GM23248 (cell line): ENCODE measurements at places on chromosomes 5 and 9. TPM values are rescaled to one million over a fixed set of nuclear protein-coding genes. Genes with fewer than 3 reads are reported as not detected.

DNA sequence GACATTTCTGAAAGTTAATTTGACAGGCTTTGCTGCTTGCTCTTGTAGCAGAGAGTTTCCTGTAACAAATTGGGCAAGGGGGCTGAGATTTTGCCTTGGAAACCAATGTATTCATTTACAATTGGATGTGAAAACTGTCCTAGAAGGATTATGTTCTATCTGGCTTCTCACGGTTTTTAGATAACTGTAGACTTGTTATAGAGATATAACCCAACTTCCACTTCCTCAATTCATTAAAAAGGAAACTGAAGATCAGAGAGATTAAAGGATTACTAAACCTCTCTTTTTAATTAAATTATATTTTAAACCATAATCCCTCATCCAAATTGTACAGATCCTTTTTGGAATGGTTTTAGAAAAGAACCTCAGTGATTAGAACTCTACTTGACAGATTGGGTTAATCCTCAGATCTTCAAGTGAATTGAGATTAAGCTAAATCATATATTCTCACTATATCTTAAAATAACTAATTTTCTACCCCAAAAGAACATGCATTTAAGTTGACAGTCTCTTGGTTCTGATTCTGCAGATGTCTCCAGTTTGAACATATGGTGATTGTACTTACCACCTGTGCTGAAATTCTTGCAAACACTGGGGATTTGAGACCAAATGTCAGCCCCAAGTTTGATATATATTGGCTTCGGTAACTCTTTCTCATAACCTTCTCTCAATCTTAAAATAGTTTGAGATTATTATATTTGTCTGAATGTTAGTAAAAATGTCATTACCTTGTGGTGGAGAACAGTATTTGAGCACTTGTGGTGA is 130.1 kb upstream of the C9orf72 start:
- H3K4me3 ChIP-seq, result no peak overlapping the region
- no peaks in the 10 kb centered on the region for H3K36me3 ChIP-seq
- no peak overlapping the region for H3K27ac ChIP-seq
- H3K4me1 ChIP-seq, result no peaks in the 10 kb centered on the region

TLR4 gene
- 11.9 and 13.8 TPM in 2 replicates for total RNA-seq

GRCh38 chr5:139646912-139647505 is 1.1 kb upstream of the CXXC5 start:
- DNase-seq, result no peak
- H3K27ac ChIP-seq, result no peak overlapping the region
- no peaks in the 10 kb centered on the region for H3K36me3 ChIP-seq
- H3K4me1 ChIP-seq, result peaks cover 12% of the 10 kb centered on the region; the same call in 1 of the 2 replicates

C5orf58 gene
- not detected in 2 replicates for total RNA-seq

DNA sequence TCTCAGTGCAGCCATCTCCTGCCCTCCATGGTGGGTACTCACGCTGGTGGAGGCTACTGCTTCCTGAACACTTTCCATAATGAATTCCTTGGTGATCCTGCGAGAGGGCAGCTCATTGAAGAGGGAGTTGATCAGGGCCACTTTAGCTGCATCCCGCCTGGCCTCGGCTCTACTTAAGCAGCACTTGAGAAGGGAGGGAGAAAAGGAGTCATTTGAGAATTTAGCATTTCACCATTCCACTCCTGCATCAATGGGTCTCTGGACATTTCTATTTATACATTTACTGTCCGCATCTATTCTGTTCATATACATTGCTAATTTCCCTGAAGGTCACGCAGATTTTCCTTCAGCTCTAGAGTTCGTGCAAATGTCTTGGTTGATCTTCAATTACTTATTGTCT is 35.1 kb downstream of the LIX1 start:
- DNase-seq, result no peak
- no peak overlapping the region for H3K27ac ChIP-seq
- H3K4me1 ChIP-seq, result no peaks in the 10 kb centered on the region
- no peaks in the 10 kb centered on the region for H3K36me3 ChIP-seq
- no peak overlapping the region for H3K4me3 ChIP-seq
- peaks cover 14% of the 10 kb centered on the region; the same call in 1 of the 2 replicates for H3K27me3 ChIP-seq

GRIN1 gene
- total RNA-seq, result 0.76 TPM in 1 of 2 replicates, not detected in the other

PCDHGA3 gene
- total RNA-seq, result 7.5 and 7.6 TPM in 2 replicates

DNA sequence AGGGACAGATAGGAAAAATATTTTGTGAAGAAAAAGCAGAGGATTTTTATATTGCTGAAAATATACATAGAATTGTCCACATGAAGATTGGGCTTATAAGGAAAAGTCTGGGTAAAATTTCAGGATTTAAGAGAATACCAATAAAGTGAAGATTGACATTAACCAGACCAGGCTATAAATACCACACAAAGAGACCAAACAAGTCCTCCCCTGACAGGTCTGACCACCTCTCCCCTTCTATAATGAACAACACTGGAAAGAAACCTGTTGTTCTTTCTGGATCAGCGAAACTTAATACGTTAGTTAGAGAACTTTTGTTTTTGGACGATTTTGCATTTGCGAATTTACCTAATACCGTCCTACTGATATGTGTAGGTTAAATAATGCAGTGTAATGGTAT is 138.3 kb downstream of the ISL1 start:
- no peaks in the 10 kb centered on the region for H3K36me3 ChIP-seq
- no peaks in the 10 kb centered on the region for H3K4me1 ChIP-seq
- H3K4me3 ChIP-seq, result no peak overlapping the region
- H3K27me3 ChIP-seq, result no peaks in the 10 kb centered on the region
- no peak for DNase-seq

DNA sequence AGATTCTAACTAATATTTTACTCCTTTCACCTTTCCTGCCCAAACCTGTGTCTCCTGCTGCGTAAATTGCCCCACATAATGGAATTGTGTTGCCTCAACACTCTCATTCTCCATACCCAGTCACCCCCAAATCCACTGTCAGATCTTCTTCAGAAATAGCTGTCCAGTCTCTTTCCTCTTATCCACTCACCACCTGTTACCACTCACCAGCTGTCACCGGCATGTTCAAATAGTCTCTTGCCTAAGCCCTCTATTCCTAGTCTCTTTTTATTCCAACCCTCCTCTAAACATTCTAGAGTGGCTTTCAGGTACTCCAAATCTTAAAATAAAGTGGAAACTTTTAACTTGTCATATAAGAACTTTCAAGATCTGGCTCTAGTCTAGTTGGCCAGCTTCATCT is 262.0 kb upstream of the FBXL7 start:
- H3K4me1 ChIP-seq, result peaks cover 6% of the 10 kb centered on the region; the same call in 1 of the 2 replicates
- DNase-seq, result no peak
- no peak overlapping the region for H3K27ac ChIP-seq
- H3K27me3 ChIP-seq, result no peaks in the 10 kb centered on the region
- no peaks in the 10 kb centered on the region for H3K36me3 ChIP-seq

DNA sequence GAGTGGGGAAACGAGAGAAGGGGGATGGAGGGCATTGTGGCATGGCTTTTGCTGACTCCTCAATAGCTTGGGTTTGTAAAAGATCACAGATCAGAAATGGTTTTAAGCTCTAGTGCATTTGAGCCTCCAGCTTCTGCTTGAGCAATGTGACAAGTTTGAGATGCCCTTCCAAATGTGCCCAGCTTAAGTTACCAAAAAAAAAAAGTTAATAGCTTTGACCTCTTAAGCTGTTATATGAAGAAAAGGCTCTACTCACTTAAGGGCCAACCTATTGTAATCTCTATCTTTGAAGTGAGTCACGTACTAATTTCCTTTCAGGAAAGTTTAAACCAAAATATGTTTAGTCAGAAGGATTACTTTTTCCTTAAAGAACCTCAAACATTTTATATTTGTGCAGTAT is 428.8 kb upstream of the ACTBL2 start:
- no peaks in the 10 kb centered on the region for H3K36me3 ChIP-seq
- H3K4me3 ChIP-seq, result no peak overlapping the region
- no peak for DNase-seq
- no peaks in the 10 kb centered on the region for H3K4me1 ChIP-seq
- no peak overlapping the region for H3K27ac ChIP-seq

PRSS3 gene
- total RNA-seq, result 15.1 and 30.7 TPM in 2 replicates

KCNMB1 gene
- not detected in 2 replicates for total RNA-seq

GRCh38 chr5:67453111-67453905 is 256.7 kb upstream of the CD180 start:
- H3K36me3 ChIP-seq, result no peaks in the 10 kb centered on the region
- no peaks in the 10 kb centered on the region for H3K27me3 ChIP-seq
- H3K4me1 ChIP-seq, result no peaks in the 10 kb centered on the region
- no peak overlapping the region for H3K4me3 ChIP-seq
- no peak for DNase-seq

GRCh38 chr5:15510831-15511230 is 10.9 kb downstream of the FBXL7 start:
- peak overlapping the region; percentile 46 for H3K4me3 ChIP-seq
- H3K27me3 ChIP-seq, result no peaks in the 10 kb centered on the region
- peak; percentile 54 for DNase-seq

GRCh38 chr9:26516773-26517343 is 375.7 kb downstream of the CAAP1 start:
- H3K36me3 ChIP-seq, result no peaks in the 10 kb centered on the region
- H3K27ac ChIP-seq, result no peak overlapping the region
- no peaks in the 10 kb centered on the region for H3K27me3 ChIP-seq
- H3K4me3 ChIP-seq, result no peak overlapping the region
- DNase-seq, result no peak

NTNG2 gene
- total RNA-seq, result 1.5 and 2.5 TPM in 2 replicates

- H3K4me3 ChIP-seq, result no peak overlapping the region
- H3K36me3 ChIP-seq, result no peaks in the 10 kb centered on the region
- no peaks in the 10 kb centered on the region for H3K4me1 ChIP-seq
Measured at GRCh38 chr5:166910995-166911394, 1380.5 kb upstream of the WWC1 start.

- no peak overlapping the region for H3K4me3 ChIP-seq
- no peaks in the 10 kb centered on the region for H3K36me3 ChIP-seq
Measured at GRCh38 chr9:130396581-130396980, 48.2 kb upstream of the ASS1 start.

GRCh38 chr5:81908044-81908443 is 63.8 kb upstream of the ATG10 start:
- no peak overlapping the region for H3K27ac ChIP-seq
- no peaks in the 10 kb centered on the region for H3K27me3 ChIP-seq
- no peak for DNase-seq
- H3K36me3 ChIP-seq, result no peaks in the 10 kb centered on the region
- H3K4me3 ChIP-seq, result no peak overlapping the region

- no peaks in the 10 kb centered on the region for H3K36me3 ChIP-seq
- H3K4me1 ChIP-seq, result no peaks in the 10 kb centered on the region
- H3K27me3 ChIP-seq, result peaks cover 21% of the 10 kb centered on the region
- H3K4me3 ChIP-seq, result no peak overlapping the region
- no peak for DNase-seq
Measured at GRCh38 chr5:148830211-148830610, 3.8 kb downstream of the ADRB2 start.

OLFM1 gene
- total RNA-seq, result 17.0 and 18.6 TPM in 2 replicates

DNA sequence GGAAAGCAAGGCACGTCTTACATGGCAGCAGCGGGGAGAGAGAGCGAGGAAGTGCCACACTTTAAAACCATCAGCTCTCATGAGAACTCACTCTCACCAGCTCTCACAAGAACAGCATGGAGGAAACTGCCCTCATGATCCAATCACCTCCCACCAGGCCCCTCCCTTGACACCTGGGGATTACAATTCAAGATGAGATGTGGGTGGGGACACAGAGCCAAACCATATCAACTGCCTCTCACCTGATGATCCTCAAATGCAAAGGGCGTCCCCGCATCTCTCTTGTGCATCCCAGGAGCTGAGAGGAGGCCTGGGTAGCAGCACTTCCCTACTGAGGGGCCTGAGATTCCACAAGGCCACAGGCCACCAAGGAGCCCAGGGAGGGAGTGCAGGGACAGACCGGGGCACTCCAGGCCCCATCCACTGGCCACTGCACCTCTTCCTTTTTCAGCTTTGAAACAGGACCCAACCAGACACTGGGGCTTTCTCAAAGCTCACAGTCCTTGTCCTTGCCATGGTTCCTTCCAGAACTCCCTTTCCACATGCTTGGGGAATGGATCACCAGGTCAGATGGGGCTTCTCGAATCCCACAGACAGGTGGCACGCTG is 54.5 kb upstream of the IL17B start:
- no peak for DNase-seq
- H3K36me3 ChIP-seq, result peaks cover 20% of the 10 kb centered on the region
- H3K4me3 ChIP-seq, result no peak overlapping the region
- H3K27me3 ChIP-seq, result no peaks in the 10 kb centered on the region
- no peaks in the 10 kb centered on the region for H3K4me1 ChIP-seq

DNA sequence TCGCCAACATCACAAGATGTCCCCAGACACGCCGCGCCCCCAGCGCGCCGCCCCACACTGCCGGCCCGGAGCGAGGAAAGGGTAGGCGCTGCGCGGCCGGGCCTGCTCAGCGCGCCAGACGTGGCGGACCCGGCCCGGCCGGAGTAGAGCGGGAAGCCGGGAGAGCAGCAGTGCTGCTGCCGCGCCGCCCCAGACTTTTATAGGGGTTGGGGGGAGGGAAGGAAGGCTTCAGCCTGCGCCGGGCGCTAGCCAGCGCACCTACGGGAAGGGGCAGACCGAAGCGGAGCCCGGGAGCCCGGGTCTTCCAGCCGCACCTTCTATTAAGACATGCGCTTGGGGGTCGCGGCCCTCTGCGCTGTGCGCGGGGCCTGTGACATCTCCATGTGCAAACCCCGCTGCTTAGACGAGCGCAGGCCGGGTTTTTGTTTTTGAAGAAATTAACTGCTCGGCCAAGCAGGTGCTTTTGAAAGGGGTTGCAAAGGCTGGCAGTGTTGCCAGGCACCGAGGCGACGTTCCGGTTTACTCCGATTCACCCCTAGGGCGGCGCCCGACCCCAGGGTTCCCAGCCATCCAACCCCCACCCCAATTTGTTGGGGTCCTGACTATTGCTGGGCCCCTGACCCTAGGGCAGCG is 353 bp upstream of the PAX5 start:
- peak; percentile 38 for DNase-seq
- H3K27ac ChIP-seq, result no peak overlapping the region
- H3K4me1 ChIP-seq, result no peaks in the 10 kb centered on the region; the same call in none of the 2 replicates
- no peaks in the 10 kb centered on the region for H3K36me3 ChIP-seq

TTF1 gene
- 3.2 and 6.7 TPM in 2 replicates for total RNA-seq

DNA sequence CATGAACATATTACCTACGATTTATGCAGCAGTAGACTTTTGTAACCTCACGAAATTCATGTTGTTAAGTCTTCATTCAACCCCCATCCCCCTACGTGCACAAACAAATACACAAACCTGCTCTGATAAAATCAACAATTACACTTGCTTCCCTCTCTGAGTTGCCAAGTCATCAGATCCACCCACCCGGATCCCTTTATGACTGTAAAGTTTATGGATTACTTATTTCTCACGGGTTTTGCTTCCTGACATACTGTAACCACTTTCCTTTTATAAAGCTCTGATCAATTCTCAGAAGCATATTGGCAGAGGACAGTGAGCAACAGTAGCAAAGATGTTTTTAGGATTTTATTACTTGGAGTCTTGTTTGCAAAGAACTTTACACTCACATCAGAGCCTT is 70.5 kb downstream of the MLLT3 start:
- H3K27me3 ChIP-seq, result no peaks in the 10 kb centered on the region
- no peak overlapping the region for H3K27ac ChIP-seq
- no peaks in the 10 kb centered on the region for H3K36me3 ChIP-seq
- DNase-seq, result no peak

GRCh38 chr5:143560378-143560777 is 156.9 kb upstream of the NR3C1 start:
- H3K4me3 ChIP-seq, result no peak overlapping the region
- no peak for DNase-seq
- H3K4me1 ChIP-seq, result peaks cover 39% of the 10 kb centered on the region

MYMK gene
- total RNA-seq, result not detected in 2 replicates

CDC23 gene
- total RNA-seq, result 29.1 and 30.5 TPM in 2 replicates
